ENCODE measurements at places on chromosomes 16 and 17.

- DNase-seq: no peak
These were observed 139.0 kb upstream of the HS3ST3A1 start for GRCh38 chr17:13740686-13741085.

- DNase-seq: no peak
These were observed 23.8 kb downstream of the TBC1D3B start for GRCh38 chr17:36152639-36153120.

- no peak for DNase-seq
These were observed 8.9 kb upstream of the TENT4B start for GRCh38 chr16:50144211-50144610.

DNA sequence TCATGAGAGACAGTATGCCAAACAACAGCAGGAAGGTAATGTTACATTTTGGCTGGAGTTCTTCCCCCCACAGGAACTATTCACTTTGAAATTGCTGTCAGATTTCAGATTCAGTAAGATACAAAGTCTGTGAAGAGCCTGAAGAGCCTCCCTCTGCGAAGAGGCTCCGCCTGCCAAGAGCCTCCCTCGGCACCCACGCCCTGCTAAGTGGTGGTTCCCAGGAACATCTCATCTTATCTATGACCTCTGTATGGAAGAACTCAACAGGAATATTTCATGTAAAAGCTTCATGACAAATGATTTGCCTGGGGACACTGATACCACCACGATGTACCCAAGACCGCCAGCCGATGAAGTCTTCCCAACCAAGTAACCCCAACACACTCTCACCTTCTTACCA is 3.2 kb downstream of the ZC3H7A start:
- DNase-seq: no peak

- DNase-seq: no peak
These were observed 32.2 kb downstream of the RNF157 start for GRCh38 chr17:76208120-76208519.

GRCh38 chr17:15659663-15660062 is 24.4 kb downstream of the TRIM16 start:
- DNase-seq: no peak

GRCh38 chr17:13171790-13172189 is 154.0 kb upstream of the ELAC2 start:
- DNase-seq: no peak

GRCh38 chr16:60641067-60641665 is 1395.1 kb downstream of the CDH8 start:
- DNase-seq: no peak

DNA sequence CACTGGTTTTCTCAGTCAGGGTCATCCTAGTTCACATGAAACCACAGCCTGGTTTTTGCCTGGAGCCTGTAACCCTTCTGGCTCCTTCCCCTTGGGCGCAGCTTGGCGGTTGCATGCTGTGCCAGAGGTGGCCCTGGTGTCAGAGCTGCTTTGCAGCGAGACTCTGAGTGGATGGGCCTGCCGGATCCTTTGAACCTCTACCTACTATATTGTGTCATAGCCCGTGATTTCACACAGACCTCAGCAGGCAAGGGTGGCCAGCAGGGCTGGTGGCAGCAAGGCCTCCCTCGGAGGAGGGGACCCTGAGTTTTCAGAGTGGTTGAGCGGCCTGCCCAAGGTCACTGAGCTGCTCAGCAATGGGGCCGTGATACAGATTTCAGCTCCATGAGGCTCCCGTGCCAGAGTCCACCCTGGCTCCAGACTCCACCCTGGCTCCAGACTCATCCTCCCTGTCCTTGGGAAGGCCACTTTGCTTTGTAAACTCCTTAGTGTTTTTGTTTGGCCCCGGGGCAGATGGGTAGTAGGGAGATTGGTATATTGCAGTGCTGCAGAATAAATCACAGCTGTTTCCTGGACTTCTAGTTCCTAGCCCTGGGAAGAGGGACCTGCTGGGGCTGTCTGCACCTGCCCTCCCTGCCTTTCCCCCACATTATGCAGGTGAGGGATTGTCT is 9.7 kb downstream of the MPRIP start:
- no peak for DNase-seq

DNA sequence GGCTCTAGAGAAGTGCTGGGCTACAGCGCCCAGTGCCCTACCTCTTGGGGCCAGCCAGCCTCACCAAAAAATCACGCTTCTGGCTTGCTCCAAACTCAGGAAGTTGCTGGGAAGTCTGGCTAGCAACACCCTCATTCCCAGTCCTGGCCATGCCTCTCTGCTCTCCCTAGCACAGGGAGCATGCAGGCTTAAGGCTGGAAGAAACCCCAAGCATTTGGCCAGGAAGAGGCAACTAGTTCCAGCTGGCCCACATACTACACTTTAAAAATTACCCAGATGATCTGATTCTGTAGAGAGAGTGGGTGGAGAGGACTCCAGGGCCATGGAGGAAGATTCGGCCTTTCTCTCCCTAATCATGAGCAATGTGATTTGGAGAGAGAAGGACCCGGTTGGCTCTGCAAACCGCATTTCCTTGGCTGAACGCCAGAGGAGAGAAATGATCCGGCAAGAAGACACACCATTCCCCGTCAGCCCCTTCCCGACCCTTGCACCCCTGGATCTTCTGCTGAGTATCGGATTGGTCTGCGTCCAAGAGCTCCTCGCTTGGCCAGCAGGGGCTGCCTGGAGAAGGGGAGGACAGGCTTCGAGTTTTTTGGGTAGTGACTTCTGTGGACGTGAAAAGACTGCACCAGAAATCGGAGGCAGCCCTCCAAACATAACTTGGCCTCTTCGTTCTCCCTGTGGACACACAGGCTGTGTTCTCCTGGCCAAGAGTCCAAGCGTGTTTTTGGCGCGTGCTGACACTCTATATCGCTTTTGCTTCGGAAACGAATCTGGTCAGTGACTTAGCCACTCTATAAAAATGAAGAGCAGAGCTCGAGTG is 406.3 kb downstream of the WWOX start:
- no peak for DNase-seq

DNA sequence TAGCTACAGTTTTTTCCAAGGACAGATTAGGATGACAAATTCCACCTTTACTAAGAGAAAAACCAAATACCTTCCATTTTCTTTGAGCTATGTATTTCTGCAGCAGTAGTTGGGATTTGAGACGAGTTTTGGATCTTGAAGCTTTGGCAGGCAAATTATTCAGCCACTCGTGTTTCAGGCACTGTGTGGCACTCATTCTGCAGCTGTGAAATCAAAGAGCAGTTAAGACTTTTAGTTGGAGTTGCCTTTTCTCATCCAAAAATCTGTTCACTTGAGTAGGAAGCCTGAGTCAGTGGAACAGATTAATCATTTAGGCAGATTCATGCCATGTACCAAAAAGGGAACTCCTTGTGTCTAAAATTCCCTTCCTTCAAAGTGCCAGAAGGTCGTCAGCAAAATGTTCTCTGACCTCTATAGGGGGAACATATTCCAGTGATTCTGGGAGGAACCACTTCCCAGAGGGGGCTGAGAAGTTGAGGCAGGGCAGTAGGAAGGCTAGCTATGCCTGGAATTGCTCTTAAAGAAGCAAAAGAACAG is 20.1 kb downstream of the ORC6 start:
- no peak for DNase-seq

DNA sequence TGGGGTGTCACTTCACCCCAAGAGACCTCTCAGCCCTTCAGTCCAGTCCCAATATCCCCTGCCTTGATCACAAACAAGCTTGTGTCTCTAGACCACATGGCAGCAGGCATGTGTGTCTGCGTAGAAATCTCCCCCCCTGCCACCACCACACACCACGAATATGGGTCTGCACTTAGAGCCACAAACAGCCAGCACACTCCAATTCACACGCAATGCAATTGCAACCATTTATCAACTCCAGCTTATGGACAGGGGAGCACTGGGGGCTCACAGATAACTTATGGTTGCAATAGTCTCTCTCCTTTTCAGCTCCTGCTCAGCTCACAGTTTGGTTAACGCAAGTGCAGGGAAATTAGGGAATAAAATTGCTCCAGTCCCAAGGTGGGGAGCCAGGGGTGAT is 2.6 kb downstream of the HOXB9 start:
- DNase-seq: no peak

- DNase-seq: no peak
These were observed 30.9 kb downstream of the OR1D5 start for GRCh38 chr17:3032258-3033247.

DNA sequence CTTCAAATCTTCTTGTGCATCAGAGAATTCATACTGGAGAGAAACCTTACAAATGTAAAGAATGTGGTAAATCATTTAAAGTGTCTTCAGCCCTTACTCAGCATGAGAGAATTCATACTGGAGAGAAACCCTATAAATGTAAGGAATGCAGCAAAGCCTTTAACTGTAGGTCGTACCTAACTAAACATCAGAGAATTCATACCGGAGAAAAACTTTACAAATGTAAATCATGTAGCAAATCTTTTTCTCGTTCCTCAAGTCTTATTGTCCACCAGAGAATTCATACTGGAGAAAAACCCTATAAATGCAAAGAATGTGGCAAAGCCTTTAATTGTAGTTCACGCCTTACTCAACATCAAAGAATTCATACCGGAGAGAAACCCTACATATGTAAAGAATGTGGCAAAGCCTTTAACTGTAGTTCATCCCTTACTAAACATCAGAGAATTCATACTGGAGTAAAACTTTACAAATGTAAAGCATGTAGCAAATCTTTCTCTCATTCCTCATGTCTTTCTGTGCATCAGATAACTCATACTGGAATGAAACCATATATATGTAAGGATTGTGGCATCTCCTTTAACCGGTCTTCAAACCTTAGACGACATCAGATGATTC is 118.5 kb upstream of the ZNF267 start:
- no peak for DNase-seq

GRCh38 chr16:4509420-4509819 is 29.2 kb downstream of the CDIP1 start:
- no peak for DNase-seq

GRCh38 chr17:73068322-73069153 is 23.9 kb downstream of the SLC39A11 start:
- DNase-seq: no peak

DNA sequence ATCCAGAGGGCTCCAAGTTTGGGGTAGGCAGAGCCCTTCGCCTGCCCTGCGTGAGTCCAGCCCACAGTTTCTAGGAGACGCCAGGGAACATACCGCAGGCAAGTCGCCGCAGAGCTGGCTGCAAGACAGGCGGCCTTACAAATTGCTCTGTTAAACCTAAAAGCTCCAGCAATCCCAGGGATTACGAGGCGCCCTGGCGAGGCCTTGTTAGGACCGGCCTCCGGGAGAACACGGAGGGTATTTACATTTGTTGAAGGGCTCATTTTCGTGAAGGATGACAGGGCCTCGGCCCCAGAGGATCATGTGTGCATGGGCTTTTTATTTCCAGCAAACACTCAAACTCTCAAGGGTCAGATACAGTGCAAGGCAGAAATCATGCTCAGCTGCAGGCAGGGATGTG is 77.6 kb upstream of the FOXF1 start:
- no peak for DNase-seq
